Fibroblast of skin of right quadriceps (primary cell): ENCODE measurements at places on chromosomes 4 and X.

- DNase-seq: peak; percentile 42
Measured at GRCh38 chrX:16212024-16212423, 44.7 kb downstream of the MAGEB17 start.

GRCh38 chr4:176193126-176193525, 2.3 kb downstream of the SPATA4 start:
- peak; percentile 71 for DNase-seq

DNA sequence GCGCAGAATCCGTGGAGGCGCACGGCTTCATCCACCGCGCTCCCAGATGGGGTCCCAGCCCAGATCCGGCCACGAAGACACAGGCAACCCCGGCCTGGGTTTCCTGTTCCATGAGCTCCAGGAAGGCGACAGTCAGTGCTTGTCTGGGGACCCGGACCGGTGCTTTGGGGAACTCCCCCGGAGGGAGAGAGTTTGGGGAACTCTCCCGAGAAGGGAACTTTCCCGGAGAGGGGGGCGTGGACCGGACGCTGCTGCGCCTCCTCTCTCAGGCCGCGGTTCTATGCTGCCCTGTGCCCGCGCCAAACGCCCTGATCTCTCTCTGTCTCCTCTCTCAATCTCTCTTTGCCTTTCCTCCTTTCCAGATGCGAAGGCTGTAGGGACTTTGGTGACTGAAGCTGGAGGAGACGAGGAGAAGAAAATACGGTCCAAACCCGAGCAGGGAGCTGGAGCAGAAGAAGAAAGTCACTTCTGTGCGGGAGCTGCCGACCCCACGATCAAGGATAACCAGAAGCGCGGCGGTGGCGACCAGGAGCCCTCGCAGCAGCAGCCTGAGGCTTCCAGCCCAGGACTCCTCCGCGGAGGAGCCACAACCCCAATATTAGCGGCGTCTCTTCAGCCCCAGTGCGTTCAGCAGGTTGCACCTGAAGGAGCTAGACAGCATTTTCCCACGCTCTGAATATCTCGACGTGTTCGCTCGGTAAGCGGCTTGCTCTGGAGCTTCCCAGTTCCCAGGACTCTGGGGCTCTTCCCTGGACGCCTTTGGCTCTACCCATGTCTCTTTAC, 47.6 kb upstream of the NKAP start:
- no peak for DNase-seq

DNA sequence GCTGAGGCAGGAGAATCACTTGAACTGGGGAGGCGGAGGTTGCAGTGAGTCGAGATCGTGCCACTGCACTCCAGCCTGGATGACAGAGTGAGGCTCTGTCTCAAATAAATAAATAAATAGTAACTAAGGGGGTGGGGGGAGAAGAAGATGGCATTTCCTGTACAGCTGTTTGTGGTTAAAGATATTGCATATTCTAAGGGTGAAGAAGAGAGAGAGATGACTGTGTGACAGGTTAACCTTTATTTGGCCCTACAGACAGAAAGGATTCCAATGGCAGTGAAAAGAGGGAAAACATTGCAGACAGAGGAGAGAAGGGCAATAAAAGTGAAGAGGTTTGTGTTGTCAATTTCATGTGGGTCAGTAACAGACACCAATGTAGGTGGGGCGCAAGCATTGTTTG, 9.4 kb downstream of the TASL start:
- peak; percentile 75 for DNase-seq

- peak; percentile 90 for DNase-seq
Measured at GRCh38 chr4:182643801-182644682, 273.1 kb downstream of the DCTD start.

DNA sequence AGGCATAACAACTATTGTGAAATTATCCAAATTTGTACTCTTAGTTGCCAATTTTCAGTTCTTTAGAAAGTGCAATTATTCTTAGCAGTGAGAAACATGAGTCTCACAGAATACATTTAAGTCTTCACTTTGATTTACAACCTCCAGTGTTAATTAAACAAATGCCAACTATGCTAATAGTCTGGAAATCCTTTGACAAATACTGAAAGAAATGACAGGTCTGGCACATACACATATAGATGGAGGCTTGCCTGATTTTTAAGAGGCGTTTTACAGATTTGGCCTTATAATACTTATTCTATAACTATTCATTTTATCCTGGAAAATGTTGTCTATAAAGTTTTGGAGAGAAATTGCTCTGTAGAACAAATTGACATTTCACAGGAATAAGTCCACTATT, 320.1 kb downstream of the TRIML1 start:
- DNase-seq: no peak

DNA sequence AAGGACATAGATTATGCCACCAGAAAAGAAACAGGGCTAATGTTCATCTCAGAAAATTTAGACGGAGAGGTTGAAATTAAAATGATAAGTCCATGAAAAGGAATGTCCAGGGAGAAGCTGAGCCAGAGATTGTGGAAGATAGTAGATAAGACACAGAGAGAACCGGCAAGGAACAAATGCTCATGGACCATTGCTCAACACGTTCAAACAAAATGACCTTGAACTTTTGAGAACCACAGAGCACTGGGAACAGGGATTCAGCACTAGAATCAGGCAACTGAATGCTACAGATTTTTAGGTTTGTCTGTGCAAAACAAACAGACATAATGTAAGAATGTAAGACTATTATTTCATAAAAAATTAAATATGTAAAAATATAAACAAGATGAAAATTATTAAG, 206.3 kb downstream of the PDGFC start:
- no peak for DNase-seq

- no peak for DNase-seq
Measured at GRCh38 chr4:127291316-127291715, 341.4 kb upstream of the INTU start.

- DNase-seq: peak; percentile 7
Measured at GRCh38 chr4:134308910-134309309, 107.3 kb upstream of the PABPC4L start.
